Effector CD4-positive, alpha-beta T cell (primary cell): ENCODE measurements at places on chromosomes 7 and 10.

- no peak for DNase-seq
Observed at GRCh38 chr10:94879214-94879613, 59.2 kb upstream of the CYP2C9 start.

GRCh38 chr10:3654496-3654895, 130.5 kb downstream of the KLF6 start:
- DNase-seq = no peak

GRCh38 chr7:87206361-87206760, 13.2 kb downstream of the TMEM243 start:
- no peak for DNase-seq

- no peak for DNase-seq
Observed at GRCh38 chr10:70441895-70442309, 421 bp upstream of the NODAL start.

DNA sequence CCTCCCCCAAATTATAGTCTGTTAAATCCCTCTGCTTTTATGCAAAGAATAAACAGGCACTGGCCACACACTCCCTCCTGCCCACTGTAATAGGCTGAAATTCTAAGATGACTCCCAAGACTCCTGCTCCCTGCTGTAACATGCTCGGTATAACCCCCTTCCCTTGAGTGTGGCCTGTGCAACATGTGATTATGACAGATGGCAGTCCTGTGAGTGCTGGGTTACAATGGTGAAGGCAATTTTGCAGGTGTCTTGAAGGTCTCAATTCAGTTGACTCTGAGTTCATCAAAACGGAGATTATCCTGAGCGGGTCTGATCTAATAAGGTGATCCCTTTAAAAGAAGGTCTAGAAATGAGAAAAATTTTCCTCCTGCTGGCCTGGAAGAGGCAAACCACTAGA, 55.9 kb downstream of the CREB3L2 start:
- DNase-seq = no peak

DNA sequence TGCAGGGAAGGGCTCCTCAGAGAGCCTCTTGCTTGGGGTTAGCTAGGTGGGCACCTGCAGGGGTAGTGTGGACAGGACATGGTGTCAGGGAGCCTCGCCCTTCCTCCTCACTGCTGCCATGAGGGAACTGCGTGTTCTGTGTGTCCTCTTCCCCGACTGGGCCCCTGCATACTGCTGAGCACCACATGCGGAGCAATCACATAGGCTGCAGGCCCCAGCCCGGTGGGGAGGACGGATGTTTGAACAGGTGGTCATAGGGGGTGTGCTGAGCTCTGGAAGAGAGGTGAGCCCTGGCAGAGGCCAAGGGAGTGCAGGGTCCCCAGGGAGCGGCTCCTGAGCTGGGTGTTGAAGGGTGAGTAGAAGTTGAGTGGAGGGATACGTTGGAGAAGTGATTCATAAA, 48.3 kb upstream of the ZMIZ2 start:
- DNase-seq = no peak

GRCh38 chr7:15963206-15963605, 276.7 kb upstream of the MEOX2 start:
- no peak for DNase-seq

DNA sequence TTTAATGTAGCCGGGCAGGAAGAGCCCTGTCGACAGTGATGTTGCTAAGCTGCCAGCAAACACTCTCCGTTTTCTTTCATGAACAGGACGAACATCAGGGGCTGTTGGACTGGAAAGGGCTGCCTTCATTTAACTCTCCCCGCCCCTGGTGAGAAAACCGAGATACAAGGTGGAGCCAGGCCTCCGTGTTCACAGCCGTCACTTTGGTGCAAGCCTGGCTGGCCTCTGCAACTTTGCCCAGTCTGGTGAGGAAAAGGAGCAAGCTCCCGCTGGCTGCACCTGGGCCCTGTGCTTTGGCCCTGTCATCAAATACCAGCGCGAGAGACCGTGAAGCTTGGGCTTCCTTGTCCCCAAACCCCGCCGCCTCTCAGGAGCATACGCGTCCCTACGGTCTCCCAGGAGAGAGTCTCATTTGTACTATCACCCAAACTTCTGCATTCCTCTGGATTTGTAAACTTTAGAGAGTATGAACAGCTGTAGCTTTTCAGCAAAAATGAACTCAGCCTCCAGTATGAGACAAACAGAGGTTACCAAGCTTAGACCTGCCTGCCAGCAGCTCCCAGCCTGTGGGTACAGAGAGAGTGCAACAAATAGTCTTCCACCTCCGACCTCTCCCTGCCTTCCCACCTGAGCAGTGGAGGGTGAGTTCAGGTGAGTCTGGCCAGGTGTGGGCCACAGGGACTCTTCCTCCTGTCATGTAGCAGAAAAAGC, 445.3 kb upstream of the MGMT start:
- no peak for DNase-seq

GRCh38 chr7:154794147-154794780, 208.7 kb downstream of the PAXIP1 start:
- DNase-seq = no peak

- DNase-seq = no peak
Observed at GRCh38 chr10:74750848-74751274, 75.5 kb upstream of the KAT6B start.

- no peak for DNase-seq
Observed at GRCh38 chr7:29748286-29749099, 57.8 kb upstream of the WIPF3 start.

GRCh38 chr7:158750702-158751101, 46.1 kb upstream of the NCAPG2 start:
- DNase-seq = no peak

- DNase-seq = no peak
Observed at GRCh38 chr7:30226614-30227268, 57.7 kb upstream of the ZNRF2 start.

DNA sequence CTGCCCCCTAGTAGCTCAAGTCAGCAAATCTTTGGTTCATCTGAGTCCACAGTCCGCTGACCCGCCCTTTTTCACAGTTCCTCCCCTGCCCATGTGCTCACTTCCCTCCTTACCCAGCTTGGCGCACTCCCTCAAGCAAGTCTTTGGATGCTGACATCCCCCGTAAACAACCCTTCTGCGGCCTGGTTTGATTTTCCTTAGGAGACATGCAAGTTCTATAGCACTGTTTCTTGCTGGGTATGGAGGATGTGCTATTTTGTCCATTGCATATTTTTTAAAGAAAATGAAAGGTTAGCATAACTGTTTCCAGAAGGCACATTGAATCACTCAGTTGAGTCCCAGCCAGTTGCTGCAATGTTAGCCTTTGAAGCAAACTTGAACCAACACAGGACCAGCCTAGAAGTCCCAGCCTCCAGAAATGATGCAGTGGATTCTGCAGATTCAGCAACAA, 38.2 kb downstream of the HTRA1 start:
- no peak for DNase-seq

DNA sequence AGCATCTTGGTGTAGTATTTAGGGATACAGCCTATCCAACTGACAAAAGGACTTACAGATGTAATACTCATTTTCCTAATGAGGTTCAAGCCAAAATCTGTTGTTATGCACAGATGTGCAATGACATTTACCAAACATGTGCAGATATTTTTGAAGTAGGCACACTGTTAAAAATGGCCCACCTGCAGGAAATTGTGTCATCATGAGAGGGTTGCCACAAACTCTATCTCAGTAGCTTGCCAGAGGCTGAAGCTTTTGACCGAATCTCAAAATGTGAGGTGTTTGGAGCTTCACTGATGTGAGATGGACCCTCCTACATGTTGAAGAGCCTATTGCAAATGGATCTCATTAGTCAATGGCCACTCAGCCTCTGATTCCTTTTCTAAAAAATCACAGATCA, 89.7 kb upstream of the CSTF2T start:
- DNase-seq = no peak

DNA sequence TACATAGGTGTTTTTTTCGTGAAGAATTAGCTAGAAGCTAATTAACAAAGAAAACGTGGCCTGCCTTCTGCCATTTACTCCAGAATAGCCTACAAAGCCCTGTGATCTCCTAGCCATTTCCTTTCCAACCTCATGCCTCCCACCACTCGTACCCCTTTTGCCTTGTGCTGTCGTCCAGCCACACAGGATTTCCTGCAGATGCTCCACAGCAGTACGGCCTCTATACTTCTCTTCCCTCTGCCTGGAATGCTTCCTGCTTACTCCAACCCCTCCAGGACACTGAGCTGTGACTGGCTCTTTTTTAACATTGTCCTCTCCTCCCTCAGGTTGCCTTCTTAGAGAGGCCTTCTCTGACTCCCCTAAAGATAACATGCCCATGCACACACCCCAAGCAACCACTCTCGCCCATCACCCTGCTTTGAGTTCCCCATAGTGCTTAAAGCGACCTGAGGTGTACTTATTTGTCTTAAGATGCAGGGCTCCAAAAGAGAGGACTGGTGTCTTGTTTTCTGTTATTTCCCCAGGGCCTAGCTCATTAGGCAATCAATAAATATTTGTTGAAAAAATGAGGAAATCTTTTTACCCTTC, 32.7 kb downstream of the STK17A start:
- DNase-seq = no peak

- DNase-seq = no peak
Observed at GRCh38 chr10:84204122-84204521, 9.8 kb downstream of the CDHR1 start.

DNA sequence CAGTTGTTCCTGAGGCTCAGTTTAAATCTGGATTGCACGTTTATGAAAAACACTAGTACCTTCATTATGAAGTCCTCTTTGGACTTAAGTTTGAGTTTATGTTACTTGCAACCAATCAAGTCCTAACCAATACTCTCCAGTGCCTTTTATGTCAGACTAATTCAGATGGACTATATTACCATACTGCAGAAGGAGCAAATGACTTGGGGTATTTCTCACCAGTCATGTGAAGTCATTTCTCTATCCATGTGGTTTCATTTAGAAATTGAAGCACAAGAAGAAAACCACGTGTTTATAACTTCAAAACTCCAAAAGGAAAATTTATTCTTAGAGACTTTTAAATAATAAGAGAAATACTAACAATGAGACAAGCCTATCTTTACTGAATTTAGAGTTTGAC, 201.6 kb downstream of the MBL2 start:
- no peak for DNase-seq

DNA sequence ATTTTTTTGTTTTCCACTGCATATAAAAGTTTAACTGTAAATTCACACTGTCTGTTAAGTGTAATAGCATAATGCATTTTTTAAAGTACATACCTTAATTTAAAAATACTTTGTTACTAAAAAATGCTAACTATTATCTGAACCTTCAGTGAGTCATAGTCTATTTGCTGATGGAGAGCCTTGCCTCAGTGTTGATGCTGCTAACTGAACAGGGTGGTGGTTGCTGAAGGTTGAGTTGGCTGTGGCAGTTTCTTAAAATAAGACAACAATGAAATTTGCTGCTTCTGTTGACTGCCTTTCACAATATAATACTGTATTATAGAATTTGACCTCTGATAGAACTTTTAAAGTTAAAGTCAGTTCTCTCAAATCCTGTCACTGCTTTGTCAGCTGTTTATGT, 72.3 kb upstream of the GATAD1 start:
- no peak for DNase-seq

- DNase-seq = no peak
Observed at GRCh38 chr7:101269664-101270063, 24.8 kb upstream of the FIS1 start.

- no peak for DNase-seq
Observed at GRCh38 chr10:46554166-46554781, 2.2 kb downstream of the GPRIN2 start.

DNA sequence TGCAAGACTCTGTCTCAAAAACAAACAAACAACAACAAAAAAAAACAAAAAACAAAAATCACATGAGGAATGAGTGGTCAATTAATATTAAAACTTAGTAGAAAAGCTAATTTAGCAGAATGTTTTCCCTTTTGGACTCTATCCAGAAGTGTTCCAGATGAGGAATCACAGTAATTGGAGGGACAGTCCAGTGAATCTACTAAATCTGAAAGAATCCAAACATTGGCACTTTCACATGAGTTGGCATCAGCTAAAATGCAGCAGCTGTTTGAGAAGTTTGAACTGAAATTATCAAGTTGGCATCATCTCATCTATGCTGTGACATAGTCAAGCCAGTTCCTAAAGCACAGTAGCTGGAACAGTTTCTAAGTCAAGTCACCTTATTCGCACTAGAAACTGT, 367.8 kb downstream of the PPP1R3A start:
- DNase-seq = no peak

- DNase-seq = no peak
Observed at GRCh38 chr10:108957681-108958080, 965.6 kb downstream of the XPNPEP1 start.

DNA sequence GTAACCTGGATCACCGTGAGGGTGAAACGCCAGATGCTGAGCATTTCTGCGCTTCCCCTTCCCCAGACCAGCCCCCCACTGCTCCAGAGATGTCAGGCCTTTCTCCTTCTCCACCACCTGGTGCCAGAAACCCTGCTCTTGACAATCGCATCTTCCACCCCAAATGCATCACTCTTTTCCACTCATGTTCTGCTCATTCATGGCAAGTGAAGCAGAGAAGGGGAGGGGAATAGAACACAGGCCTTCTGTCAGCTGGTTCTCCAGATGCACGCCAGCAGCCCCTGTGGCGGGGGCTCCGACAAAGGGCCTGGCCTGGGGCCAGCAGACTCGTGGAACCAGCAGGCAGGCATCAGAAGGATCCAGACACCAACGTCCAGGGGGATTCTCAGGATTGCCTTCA, 68.5 kb upstream of the SVIL start:
- no peak for DNase-seq

GRCh38 chr7:24718977-24719491, 38.2 kb downstream of the GSDME start:
- DNase-seq = no peak

GRCh38 chr7:4841836-4842235, 20.0 kb downstream of the PAPOLB start:
- DNase-seq = no peak

GRCh38 chr7:156220078-156220605, 407.9 kb upstream of the SHH start:
- no peak for DNase-seq

- no peak for DNase-seq
Observed at GRCh38 chr7:129055861-129056464, 1.1 kb upstream of the TNPO3 start.

DNA sequence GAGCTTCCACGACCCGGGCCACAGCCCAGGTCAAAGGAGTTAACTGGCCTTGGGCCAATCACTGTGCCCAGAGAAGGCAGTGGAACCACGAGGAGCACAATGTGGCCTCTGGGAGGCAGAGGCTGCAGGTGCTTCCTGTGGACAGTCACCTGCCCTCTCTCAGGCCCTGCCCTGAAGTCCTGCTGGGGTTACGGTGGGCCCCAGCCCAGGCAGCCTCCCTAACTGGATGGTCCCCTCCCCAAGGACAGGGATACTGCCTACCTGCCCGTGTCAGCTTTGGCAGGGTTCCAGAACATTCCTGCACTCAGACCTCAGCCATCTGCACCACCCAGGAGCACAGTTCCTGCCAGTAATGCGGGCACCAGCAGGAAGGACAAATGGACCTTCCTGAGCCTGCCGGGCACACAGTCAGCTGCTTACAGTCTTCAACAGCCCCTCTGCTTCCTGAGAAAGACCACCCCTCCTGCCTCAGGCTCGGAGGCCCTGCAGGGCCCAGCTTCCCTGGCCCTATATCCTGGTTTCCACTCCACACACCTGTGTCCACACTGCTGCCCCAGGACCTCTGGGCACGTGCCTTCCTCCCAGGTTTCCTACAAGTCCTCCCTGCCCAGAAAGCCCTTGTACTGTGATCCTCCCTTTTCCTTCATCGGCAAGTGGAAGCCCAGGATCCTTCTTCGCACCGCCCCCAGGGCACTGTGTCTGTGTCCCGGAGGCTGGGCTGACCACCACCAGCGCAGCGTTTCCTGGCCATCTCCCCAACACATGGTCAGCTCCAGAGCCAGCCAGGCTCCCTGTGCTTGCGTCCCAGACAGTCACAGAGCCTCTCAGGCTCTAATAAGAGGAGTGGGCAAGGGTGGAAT, 23.3 kb downstream of the WDR86 start:
- no peak for DNase-seq
